ENCODE measurements at places on chromosomes 2 and 18.

GRCh38 chr2:135944625-135945024, 40.8 kb downstream of the DARS1 start:
- DNase-seq, result peak; percentile 23

GRCh38 chr2:175737722-175738361, 264.2 kb downstream of the LNPK start:
- DNase-seq, result no peak

DNA sequence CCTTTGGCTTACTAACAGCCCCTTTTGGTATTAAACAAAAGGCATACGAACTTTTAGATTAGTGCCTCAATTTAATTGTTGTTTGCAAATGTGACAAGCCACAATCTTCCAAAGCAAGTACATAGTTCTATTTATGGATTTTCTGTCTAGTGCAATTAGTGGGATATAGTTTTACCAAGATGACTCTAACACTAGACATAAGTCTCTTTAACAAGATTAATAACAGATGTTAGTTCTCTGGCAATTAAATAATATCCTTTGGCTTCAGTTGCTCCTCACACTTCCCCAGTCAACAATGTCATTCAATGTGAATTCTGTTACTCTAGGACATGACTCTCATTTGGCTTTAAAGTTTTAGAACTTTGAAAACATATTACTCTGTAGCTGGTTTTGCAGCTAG, 16.7 kb upstream of the MC4R start:
- no peak for DNase-seq

GRCh38 chr2:75870651-75871137, 160.0 kb upstream of the GCFC2 start:
- DNase-seq, result no peak

DNA sequence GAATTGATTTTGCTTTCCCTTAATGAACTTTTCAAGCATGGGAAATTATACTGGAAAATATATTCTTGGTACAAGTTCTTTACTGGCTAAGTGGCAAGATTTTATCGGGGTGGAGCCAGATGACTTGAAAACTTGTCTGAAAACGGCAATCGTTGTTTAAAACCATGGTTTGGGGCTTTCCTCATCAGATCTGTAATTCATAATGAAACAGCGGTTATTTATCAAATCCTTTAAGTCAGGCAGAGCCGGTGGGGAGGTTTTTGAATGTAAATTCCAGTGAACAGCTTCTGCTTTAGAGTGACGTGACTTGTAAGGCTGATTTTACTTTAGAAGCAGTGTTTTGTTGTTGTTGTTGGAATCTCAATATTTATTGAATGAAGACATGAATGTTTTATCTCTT, 2.6 kb downstream of the SEC11C start:
- no peak for DNase-seq

DNA sequence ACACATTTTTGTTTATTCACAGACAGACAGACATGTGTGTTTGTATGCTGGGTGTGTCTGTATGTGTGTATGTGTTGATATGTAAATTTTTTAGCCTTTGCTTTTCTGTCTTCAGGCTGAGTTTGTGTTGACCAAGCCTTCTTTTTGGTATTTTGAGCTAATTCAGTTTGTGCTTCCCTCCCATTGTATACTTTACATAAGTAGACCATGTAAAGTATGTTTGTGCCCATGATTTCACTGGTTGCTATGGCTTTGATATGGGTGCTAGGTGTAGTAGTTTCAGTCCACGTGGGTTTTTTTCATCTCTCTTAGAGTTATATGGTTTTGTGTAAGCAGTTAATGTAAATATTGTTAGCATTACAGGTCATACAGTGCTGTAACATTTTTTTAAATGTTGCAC, 129.4 kb upstream of the EPC2 start:
- no peak for DNase-seq

- DNase-seq, result no peak
These were observed 90.3 kb upstream of the MAP3K20 start for GRCh38 chr2:172985139-172985892.

GRCh38 chr2:18961991-18962421, 372.6 kb upstream of the NT5C1B start:
- no peak for DNase-seq

- DNase-seq, result no peak
These were observed 66.9 kb downstream of the CDH20 start for GRCh38 chr18:61400016-61400635.

GRCh38 chr2:113183264-113183663, 9.5 kb downstream of the PSD4 start:
- no peak for DNase-seq

DNA sequence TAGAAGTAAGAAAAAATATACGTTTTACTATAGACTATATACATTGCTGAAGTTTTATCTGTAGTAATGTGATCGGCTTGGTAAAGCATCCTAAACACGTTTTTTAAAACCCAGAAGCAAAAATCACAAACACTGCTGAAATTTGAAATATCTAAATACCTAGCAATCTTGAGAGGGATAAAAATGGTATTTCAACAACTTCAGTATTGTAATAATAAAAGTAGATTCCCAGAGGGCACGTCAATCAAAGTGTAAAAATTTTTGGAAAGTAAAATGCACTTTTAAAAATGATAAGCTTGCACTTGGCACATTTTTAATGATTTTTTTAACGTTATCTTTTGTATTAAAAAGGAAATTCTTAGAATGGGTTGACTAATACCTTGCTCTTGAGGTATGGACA, 1.6 kb downstream of the ZC3H6 start:
- DNase-seq, result no peak

DNA sequence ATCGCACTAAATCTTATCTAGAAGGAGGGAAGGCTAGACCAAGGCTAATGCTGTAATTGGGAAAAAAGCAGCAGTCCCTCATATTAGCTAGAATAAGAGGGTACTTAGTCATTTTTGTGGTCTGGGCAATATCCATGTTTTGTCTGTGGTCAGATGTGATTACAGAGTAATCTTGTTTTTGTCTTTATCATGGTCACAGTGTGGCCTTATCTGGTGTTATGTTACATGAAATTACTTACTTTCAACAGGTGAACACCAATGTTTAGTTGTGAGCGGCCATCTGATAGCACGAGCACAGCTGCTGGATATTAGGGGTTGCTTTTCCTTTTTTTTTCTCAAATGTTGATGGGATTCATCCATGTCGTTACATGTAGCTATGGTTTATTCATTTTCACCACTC, 23.7 kb upstream of the PLEKHM3 start:
- DNase-seq, result peak; percentile 38

GRCh38 chr2:17306706-17307105, 211.5 kb downstream of the RAD51AP2 start:
- DNase-seq, result no peak

DNA sequence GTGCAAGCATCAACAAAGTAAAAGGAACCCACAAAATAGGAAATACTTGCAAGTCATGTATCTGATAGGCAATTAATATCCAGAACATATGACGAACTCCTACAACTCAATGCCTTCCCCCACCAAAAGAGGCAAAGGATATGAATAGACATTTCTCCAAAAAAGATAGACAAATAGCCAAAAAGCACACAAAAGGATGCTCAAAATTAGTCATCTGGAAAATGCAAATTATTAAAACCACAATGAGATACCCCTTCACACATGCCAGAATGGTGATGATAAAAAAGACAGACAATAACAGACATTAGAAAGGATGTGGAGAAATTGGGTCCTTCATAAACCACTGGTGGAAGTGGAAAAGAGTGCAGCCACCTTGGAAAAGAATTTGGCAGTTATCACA, 76.4 kb downstream of the RIF1 start:
- DNase-seq, result no peak

DNA sequence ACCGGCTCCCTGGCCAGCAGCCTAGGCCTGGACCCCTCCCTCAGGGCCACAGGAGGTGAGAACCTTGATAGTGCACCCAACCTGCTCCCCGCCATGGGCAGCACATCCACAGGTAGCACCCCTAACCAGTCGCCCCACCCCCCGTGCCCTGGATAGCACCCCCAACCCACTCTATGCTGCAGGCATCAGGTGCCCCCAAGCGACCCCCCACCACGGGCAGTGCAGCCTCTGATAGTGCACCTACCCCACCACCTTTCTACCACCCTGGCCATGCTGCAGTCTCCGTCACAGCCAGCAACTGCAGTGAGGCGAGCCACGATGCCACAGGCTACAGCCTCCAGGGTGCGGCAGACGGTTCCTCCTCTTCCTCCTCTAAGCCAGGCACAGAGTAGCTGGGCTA, 55.6 kb downstream of the SOWAHC start:
- DNase-seq, result no peak

GRCh38 chr2:68391099-68391498, 26.0 kb downstream of the PLEK start:
- DNase-seq, result peak; percentile 69

DNA sequence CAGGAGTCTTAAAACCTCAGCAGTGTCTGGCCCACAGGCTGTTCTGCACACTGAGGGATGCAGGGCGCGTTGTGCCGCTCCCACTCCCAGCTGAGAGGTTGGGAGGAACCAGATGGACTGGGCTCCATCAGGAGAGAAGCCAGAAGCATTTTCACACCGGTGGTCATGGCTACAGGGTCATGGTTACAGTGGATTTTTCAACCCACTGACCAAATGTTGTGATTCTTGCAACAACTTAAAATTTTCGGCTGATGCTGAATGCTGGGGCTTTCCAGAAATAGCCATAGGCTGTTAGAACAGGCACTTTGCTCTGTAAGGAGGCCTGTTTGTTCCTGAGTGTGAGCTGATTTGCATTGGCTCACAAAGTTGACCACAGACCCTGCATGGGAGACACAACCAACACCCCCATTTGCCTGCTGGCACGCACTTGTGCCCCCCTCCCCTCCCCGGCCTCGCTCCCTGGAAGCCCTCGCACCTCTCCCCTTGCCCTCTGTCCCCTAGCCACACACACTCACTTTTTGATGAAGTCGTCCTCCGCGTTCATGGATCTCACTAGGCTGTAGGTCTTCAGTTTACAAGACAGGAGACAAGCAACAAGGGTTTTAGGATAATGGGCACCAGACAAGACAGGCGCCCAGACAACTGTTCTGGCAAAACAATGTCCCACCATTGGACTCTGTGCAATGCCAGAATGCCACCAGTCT, 3.4 kb downstream of the LPIN1 start:
- DNase-seq, result no peak

DNA sequence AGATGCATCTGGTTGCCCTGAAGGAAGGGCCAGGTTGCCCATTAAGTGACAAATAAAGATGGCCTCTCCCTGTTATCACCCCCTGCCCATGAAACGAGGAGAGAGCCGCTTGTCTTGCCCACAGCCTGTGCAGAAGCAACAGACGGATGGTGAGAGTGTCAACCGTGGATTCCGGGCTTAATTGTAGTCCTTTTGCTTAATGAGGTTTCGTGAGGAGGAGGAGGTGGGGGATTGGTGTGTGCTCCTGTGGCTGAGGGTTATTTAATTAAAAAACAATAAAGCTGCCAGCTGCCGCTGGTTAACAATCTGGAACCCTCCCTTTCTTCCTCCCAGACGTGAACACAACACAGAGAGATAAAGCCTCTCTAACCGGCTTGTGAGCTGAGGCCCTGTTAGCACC, 188.0 kb upstream of the PARD3B start:
- no peak for DNase-seq

DNA sequence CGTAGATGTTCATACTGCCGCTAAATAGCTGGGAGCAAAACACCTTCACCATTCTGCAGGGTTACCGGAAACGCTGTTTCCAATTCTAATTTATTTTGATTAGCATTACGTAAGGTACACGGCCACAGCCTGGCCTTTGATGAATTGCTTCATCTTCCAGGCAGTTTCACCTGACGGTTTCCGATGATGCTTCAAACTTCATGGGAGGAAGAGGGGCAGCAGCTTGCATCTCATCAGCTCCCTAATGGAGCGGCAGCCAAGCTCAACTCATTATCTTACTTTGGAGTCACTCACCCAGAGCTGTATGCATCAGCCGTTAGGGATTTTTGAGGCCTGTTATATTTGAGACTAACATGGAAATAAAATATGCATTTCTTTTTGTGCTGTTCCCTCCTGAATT, 54.8 kb downstream of the TMEM18 start:
- no peak for DNase-seq

DNA sequence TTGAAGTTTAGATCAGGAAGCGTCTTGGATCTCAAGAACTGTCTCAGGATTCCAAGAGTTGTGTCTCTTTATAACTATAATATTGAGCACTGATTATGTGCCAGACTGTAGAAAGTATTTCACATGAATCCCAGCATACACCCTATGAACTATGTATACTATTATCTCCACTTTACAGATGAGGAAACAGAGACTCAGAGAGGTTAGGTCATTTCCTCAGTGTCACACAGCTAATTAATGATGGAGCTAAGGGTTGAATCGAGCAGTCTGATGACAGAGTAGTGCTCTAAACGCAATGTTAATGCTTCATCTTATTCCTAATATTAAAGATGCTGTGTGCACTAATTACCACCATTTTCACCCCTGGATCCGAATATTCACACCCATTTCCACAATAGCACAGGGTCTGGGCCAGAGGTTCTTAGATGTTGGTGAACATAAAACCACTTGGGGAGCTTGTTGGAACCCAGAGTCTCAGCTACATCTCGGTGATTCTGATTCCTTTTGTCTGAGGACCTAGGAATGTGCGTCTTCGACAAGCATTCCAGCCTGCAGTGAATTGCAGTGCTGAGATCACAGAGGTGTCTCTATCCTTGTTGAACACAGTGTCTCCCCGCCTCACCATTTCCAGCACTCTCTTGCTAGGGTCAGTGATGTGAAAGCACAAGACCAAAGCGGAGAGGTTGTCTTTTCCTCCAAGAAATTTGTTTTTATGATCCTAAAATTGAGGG, 213.8 kb downstream of the SP3 start:
- no peak for DNase-seq

GRCh38 chr2:66553370-66553769, 118.4 kb downstream of the MEIS1 start:
- DNase-seq, result peak; percentile 24

GRCh38 chr18:73841661-73842060, 306.0 kb downstream of the FBXO15 start:
- DNase-seq, result no peak

- no peak for DNase-seq
These were observed 99.9 kb downstream of the SPATS2L start for GRCh38 chr2:200406379-200406778.

GRCh38 chr2:169712791-169713227, 18.5 kb downstream of the PHOSPHO2 start:
- no peak for DNase-seq

- DNase-seq, result no peak
These were observed 24.1 kb downstream of the GLS start for GRCh38 chr2:190904640-190905261.

DNA sequence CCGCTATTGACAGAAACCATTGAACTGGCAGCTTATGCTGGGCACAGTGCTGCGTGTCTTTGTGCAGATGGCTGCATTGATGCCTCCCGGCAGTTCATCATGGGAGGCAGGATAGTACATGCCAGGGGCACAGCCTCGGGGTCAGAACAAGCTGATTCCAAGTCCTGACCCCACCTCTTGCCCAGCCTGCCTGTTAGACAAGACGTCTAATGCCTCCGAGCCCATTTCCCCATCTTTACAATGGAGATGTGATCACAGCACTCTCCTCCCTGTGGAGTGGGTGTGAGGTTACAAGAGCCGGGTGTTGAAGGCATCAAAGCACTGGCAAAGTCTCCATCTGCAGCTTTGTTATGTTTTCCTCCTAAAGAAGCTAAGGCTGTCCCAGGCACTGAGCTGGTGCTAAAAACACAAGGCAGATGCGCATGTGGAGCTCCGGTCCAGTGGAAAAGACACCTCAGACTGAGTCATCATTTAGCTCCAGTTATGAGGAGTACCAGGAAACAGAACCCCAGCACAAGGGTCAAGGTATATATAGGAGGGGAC, 125.7 kb upstream of the EPAS1 start:
- no peak for DNase-seq

Measured in hematopoietic multipotent progenitor cell treated with erythropoietin and hydrocortisone succinate and interleukin-3 and kit ligand, for 6 days (in vitro differentiated cells).